NCI-H1694 (cell line): ENCODE measurements at places on chromosomes 11 and 22.

DNA sequence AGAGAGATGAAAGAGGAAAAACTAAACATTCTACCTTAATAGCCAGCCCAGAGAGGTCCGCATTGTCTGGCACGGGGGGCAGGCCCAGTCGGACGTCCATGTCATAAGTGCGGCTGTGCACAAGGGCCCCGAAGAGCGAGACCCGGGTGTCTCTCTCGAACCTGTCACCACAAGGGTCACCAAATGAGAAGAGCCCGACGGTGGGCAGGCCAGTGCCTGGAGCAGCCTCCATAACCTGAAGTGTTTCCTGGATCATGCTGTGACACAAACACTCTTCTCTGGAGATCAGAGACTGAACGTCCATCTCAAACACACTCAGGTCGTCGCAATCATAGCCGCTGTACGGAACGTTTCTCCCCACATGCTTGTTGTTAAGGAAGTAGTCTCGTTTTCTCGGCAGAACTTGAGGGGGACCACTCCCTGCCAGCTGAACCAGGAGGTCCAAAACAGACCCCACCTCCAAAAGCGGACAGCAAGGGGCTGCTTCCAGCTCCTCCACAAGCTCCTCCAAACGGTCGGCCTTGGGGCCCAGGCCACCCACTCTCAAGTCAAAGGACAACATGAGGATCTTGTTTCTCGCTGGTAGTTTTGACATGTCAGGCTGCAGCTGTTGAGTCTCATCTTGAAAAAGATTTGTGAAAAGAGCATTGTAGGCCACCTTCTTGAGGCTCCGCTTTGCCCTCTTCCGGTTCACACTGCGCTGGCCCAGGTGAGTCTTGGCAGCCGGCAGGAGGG lies 971 bp downstream of the TUBGCP6 start:
- DNase-seq = no peak

GRCh38 chr11:76230392-76230791 lies 24.1 kb upstream of the WNT11 start:
- DNase-seq = no peak

DNA sequence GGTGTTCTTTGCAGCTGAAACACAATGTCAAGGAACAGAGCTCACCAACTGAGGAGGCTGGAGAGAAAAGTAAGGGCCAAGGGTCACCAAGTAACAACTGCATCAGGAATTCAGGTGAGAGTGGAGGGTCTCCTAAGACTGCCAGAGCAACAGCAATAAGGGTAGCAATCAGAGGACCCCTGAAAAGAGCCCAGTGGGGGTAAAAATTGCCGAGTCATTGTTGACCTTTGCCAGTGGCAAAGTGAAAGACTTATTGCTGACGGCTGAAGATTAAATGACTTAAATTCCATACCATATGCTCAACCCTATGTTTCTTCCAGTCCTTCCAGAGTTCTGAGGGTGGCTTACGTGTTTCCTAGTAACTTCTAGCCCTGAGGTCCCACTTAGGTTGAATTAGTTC lies 51.9 kb upstream of the ARHGAP42 start:
- no peak for DNase-seq

DNA sequence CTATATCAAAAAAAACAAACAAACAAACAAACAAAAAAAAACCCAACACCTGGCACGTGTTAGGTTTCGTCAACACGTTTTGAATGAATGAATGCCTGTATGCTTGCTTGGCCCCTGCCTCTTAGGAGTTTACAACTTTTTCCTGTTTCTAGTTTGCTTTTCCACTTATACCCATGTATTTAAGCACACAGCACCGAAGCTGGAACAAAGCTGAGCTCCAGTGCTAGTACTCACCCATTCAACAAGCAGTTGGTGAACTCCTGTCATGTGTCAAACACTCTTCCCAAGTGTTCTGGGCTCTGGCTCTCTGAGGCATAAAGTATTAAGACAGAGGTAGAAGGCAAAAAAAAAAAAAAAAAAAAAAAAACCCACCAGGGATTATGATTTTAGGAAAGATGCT lies 599.3 kb downstream of the BUD13 start:
- DNase-seq = no peak

DNA sequence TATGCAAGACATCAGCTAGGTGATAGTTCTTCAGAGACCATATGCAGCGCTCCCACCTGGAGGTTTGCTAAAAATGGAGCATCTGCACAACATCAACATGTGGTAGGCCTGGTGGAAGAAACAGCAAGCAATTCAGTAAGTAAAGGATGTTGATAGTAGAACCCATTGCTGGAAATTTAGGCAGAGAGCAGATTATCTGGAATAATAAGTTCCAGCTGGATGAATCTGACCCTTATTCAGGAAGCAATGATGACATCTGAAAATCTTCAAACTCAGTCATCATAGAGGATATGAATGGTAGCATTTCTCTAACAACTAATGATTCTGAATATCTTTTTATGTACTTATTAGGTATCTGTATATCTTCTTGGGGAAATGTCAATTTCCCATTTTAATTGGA lies 225.2 kb upstream of the ANO3 start:
- no peak for DNase-seq

- DNase-seq = no peak
Measured at GRCh38 chr11:130144861-130145281, 14.7 kb upstream of the ST14 start.

DNA sequence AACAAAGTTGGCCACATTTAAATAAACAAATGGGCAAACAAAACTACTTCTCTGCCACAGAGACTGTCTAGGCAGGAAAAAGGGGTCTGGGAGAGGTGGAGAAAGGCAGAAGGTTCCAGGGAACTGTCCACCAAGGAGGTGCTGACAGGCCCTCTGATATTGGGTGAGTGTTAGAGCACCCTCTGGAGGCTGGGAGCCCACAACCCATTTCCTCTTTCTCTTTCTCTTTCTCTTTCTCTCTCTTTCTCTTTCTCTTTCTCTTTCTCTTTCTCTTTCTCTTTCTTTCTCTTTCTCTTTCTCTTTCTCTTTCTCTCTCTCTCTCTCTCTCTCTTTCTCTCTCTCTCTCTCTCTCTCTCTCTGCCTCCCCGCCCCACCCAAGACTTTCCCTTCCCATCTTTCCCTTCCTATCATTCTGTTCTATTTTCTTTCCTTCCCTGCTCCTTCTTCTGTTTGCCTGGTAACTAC lies 912.8 kb downstream of the DLG2 start:
- DNase-seq = no peak

DNA sequence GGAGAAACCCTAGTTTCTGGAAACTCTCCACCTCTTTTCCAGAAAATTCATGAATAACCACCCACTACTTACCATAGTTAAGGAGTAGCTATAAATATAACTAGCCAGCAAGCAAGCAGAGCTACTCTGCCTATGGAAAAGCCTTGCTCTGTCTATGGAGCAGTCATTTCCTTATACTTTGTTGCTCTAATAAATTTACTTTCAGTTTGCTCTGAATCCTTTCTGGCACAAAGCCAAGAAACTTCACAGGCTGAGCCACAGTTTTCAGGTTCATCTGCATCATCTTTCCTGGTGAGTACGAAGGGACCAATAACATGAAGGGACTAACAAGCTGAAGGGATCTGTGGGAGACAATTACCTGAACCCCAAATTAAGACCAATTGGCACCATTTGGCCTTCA lies 4.6 kb downstream of the OR4C45 start:
- no peak for DNase-seq

DNA sequence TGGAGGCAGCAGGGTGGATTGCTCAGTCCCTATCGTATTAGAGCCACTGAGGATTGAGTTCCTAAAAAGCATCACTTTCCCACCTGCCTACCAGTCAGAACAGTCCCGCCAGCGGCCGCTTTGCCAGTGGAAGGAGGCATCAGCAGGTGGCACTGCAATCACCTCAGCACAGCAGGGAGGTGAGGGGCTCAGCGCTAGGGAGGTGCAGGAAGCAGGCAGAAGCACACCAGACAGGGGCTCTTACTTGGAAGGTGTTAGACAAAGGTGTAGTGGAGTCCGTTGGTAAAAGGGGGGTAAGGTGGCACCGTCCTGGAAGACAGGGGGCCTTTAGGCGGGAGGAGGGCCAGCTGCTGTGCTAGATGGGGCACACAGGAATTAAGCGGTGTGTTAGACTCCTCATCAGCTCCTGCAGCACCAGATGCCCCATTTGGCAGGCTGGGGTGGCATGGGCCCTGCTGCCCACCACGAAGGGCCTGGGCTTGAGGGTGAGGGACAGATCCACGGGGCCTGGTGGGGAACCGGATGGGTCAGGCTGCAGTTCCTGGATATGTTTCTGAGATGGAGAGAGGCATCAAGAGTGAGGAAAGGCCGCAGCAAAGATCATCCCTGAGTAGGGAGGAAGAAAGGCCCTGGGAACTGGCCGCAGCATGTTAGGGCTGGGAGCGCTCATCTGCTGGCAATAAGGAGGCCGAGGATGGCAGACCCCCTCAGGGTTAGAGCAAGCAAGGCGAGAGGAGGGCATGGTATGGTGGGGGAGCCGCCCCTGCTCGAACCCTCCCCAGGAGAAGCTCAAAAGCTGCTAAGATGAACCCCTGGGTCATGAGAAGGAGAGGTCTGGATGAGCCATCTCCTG lies 42.5 kb downstream of the C11orf58 start:
- DNase-seq = no peak

DNA sequence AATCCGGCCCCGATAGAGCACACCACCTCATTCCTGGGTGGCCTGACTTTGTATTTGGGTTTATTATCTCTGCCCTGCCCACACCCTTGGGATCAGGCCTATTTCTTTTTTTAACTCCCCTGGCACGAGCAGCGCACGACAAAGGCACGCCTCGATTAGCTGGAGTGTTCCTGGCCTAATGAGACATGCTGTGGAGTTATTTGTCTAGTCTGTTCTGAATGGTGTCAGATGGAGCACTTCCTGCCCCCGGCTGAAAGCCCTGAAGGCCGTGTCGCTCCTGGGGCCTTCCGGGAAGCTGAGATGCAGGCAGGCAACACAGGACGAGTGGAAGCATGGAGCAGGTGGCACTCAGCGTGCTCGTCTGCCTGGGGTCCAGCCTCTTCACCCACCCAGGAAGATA lies 47.1 kb downstream of the LARGE1 start:
- no peak for DNase-seq

DNA sequence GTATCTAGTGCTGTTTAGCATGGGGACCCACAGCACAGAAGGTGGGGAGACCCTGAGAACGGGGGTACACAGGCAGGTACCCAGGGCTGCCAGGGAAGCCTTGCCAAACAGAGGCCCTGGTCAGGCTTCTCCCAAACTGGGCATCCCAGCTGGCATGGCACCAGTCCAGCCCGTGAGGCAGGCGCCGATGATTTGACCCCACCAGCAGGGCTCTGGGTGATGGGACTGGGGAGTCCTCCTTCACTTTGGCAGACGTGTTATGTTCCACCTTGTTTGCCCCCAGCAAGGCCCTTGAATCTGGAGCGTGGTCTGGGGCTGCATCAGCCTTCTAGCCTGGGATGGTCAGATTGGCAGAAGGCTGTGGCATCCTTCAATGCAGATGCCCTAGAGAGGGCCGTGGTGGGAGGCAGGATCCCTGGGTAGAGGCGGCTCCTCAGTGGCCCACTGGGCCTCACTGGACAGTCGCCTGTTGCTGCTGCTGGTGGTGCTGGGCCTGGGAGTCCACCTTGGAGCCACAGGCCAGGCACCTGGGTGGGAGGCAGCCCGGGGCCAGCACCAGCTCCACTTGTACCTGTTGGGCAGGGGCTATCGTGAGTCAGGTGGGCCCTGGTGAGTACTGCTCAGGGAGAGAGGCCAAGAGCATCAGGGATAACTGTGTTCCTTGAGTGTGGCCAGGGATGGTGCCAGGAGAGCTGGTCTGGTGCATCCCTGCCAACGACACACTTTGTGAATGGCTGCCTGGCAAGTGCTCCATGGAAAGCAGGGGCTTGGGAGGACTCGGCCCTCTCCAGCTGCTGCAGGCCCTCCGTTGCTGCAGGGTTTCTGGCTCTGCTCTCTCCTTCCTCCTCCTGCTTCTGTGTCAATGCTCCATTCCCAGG lies 3.3 kb downstream of the ADORA2A start:
- DNase-seq = no peak

DNA sequence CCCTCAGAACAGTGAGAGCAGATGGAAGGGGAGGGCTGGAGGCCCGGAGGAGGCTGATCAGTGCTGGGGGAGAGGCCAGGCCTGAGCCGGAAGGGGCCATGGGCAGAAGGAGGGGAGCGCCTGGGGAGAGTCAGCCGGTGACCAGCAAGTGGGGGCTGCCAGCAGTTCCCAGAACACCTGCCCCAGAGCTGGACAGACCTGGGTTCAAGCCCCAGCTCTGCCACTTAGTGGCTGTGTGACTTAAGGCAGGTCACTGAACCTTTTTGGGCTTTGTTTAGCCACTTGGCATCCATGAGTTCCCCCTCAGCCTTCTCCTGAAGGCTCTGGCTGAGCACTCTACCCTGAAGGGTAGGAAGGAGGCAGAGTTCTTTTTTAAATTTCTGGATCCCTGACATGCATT lies 17.4 kb downstream of the WNT11 start:
- DNase-seq = no peak

DNA sequence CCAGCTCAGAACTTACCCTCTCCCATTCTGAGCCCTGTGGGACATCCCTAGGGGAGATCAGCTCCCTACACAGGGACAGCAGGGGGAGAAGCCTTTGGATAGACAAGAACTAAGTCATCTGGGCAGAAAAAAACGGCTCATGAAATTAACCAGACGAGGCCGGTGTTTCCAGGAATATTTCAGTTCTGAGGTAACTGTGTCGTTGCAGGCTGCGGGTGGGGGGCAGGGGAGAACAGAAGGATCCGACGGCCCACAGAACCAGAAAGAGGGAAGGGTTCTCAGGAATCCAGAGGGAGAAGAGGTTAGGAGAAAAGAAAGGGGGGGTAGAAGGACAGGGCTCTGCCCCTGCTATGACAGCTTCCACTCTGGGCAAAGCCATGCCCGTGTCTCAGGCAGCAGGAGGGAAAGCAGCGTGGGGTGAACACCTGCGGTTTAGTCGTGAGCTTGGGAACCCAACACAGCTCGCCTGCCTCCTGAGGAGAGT lies 3.6 kb downstream of the CLCF1 start:
- DNase-seq = no peak

GRCh38 chr11:134038897-134039470 lies 29.9 kb upstream of the JAM3 start:
- no peak for DNase-seq

GRCh38 chr11:75437966-75438659 lies 5.1 kb upstream of the KLHL35 start:
- no peak for DNase-seq

- peak; percentile 47 for DNase-seq
Measured at GRCh38 chr11:30960387-30960992, 374.3 kb upstream of the MPPED2 start.

- no peak for DNase-seq
Measured at GRCh38 chr11:38460896-38461295, 1862.9 kb upstream of the RAG2 start.
